ENCODE measurements at places on chromosomes 11 and 22.

- peak; percentile 81 for DNase-seq
Measured at GRCh38 chr11:65899356-65900124, 648 bp downstream of the FOSL1 start.

DNA sequence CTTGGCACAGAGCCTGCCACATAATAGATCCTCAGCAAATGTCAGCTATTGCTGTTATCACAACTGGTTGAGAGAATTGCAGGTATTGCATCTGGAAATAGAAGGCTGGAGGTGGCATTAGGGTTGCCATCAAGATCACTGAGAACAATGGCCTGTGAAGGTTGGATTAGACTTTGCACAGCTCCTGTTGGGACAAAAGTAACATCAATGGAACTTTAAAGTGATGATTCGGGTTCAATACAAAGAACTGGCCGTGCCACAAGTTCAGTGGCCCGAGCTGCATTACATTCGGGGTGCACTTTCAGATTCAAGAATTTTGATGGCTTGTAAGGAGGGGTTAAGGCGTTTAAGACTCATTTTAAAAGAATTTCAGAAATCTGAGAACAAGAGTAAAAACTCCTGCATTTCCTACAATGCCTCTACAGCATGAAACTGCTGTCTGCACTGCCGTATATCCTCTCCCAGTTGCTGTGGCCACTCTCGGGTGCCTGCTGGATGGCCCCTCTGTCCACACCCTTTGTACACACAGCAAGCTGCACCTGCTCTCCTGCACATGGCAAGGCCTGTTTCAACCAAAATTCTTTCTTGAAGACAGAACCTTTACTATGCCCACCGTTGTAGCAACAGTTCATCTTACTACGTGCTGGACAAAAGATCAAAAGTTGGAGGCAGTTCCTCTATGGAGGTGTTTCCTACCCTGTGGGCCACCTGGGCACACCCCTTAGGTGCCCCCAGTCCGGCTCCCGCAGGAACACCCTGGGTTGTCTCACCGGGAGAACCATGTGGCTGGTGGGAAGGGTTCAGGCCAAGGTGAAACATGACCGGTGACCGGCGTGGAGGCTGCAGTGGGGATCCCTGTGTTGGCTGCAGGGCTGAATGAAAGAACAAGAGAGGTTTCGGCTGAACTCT is 17.5 kb upstream of the SHANK2 start:
- DNase-seq: no peak

DNA sequence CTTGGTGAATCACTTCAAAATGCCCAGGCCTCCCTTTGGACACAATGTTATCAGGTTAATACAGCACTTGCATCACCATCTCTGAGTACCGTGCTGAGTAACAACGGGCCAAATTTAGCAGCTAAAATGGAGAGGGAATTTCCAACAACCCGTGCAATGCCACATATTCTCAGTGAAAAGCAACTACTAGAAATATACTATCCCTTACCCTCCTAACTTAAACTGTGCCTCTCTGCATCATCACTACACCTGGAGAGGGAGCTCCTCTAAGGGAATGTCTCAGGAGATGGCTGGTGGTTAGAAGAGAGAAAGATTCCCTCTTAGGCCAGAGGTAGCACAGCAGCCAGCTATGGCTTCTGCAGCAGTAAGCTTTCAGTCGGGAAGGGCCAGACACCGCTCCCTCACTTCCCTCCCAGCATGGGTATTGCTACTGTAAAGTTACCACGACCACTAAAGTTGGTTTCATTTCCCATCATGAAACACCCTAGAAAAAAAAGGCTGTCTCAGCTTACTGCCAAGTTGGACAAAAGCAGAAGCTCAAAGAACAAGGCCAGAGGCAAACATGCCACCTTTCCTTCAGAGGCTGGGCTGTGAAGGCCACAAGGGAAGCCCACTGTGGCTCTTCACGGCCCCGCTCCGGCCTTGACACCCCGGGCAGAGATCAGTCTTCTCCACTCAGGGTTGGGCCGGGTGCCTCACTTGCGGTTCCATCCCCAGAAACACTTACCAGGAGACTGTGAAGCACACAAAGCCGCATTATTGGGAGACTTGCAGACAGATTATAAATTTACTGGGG is 3.9 kb downstream of the MAML2 start:
- DNase-seq: peak; percentile 84

DNA sequence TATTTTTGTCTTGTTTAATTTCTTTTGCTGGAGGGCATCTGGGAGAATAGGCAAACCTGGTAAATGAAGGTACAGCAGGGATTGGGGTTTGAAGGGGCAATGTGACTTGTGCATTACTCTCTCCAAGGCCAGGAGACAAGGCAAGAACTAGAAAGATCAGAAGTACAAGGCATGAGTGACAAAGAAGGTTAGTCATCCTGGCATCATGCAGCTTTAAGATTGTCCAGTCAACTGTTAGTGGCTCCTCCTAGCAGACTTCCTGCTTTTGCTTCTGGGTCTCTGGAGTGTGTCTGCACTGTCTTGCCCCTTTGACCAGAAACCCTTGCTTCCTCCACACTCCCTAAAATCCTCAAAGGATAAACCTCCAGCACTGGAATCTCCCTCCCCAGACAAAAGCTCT is 27.2 kb upstream of the GLYATL1 start:
- DNase-seq: no peak

DNA sequence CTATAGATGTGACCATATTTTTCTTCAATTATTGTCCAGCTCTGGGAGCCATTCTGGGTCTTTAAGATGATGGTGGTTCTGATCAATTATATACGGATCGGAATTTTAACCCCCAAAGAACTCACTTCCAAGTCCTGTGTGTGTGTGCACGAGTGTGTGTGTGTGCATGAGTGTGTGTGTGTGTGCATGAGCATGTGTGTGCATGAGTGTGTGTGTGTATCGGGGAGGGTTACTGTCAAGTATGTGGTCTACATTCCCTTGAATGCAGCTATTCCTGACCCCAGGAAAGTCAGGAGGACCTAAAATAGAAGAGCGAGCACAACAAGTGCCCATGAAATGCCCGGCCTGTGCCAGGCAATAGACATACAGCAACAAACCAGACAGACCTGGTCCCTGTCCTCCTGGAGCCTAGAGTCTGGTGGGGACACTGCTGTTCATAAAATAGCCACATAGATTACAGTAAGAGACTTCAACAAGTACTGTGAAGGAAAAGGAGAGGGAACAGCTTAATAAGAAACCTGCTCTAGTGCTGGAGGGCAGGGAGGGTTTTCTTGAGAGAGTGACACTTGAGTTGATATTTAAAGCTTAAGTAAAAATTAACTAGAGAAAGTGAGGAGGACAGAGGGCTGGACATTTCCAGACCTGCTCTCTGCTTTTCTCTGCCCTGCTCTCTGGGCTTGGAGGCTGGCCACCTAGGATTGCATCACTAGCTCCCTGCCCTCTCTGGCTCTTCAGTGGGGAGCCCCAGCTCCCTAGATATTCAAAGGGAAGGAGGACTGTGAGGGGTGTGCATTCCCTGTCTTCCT is 66.1 kb upstream of the SPON1 start:
- DNase-seq: no peak

DNA sequence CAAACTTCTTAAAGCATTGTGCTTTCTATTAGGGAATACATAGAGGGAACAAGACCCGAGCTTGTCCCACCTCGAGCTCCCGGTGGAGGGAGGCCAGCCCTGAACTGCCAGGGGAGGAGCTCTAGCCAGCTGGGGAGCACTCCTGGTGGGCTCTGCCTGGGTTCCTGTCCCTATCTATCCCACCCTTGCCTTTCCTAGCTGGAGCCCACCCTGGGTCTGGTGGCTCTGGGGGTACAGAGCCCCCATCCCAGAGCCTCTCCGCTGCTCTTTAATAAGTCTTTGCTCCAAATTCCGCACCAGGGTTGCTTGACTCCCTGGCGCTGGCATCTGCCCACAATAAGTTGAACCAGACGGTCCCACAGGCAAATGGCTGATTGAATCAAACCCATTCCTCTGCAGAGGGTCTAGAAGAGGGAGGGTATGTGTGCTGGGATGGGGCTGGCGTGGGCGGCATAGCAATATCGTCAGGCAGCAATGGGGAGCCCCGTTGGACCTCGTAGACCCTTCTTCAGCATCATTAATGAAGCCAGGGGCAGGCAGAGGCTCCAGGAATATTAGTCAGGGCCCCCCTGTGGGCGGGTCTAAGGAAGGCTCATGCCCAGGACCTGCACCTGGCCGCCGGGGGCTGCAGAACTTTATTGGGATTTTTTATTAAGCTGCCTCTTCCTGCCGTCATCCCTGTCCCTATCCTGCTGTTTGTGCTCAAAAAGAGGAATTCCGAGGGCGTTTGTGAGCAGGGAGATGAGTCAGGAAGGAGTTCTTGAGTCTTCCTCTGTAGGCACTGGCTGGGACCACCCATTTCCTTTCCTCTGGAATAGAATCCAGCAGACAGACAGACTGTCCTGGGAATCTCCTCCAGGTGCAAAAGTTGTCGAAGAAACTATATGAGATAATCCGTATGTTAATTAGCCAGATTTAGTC is 38.5 kb upstream of the RIC3 start:
- DNase-seq: no peak

- DNase-seq: peak; percentile 42
Measured at GRCh38 chr22:37632174-37633088, 7.0 kb upstream of the SH3BP1 start.

GRCh38 chr11:21892736-21893564 is 299.9 kb upstream of the ANO5 start:
- no peak for DNase-seq

DNA sequence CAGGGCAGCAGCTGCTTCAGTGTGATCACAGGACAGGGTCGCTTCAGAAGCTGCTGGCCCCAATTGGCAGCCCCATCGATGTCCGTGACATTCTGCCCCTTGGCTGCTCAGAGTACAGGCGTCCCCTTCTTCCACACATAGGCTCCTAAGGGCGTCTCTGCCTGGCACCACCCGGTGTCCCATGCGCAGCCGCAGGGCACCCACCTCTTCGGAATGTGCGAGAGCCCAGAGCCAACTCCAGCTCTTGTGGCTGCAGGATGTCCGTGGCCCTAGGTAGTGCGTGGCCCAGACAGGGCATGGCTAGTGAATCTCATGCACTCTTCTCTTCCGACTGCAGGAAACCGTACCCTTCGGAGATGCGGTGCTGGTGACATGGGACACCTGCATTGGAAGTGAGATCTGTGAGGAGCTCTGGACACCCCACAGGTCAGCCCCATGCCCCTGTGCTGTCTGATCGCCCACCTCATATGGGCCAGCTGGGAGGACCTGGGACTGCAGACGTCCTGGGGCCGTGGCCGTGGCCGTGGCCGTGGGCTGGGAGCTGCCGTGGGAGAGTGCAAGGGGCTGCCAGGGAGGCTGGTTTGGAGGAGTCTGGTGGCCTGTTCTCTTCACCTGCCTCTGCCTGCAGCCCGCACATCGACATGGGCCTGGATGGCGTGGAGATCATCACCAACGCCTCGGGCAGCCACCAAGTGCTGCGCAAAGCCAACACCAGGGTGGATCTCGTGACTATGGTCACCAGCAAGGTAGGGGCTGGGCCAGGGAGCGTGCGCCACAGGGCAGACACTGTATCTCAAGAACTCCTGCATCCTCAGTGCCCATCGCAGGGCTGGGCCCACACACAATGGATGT is 20.2 kb downstream of the NADSYN1 start:
- DNase-seq: no peak

- no peak for DNase-seq
Measured at GRCh38 chr11:35794333-35794732, 131.8 kb downstream of the TRIM44 start.

DNA sequence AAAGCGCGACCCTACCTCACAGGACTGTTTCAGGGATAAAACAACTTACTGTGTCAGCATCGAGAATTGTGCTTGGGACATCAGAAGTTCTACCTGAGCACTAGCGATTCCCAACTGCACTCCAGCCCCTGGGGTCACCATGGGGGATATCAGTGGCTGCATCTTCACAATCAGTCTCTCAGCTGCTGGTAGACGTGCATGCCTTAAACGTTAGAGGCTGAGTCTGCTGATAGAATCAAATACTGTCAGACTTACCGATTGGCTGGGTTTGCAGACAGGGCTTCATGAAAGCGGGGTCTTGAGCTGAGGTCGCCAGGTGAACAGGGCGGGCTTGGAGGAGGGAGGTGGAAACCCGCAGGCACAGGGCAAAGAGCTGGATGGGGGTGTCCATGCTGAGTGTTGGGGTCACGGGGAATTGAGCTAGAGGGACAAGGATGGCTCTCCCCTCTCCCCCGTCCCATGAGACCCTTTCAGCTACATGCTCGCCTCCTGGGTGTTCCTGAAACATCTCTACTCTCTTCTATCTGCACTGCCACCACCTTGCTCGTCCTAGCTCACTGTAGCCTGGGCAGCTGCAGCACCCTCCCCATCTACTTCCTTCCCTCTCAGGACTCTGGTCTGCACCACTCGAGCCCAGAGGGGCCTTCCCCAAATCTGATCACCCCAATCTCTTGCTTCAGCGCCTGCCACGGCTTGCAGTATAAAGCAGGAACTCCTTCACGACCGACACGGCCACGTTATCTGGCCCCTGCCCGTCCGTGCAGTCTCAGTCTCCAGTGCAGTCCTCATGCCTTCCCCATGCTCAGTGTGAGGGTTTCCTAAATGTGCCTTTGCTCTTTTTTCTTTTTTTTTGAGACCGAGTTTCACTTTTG is 43.5 kb downstream of the ST14 start:
- DNase-seq: no peak

- no peak for DNase-seq
Measured at GRCh38 chr22:21074102-21074715, 28.5 kb downstream of the LRRC74B start.

All from activated CD4-positive, alpha-beta T cell treated with anti-CD3 and anti-CD28 coated beads, Interleukin-2, Interleukin-6, amounts not matched to agents 100 ng/mL and 50 ng/mL, durations not matched to agents 16 hours and 8 hours (primary cell).